ENCODE measurements at places on chromosomes 2 and 18.

GRCh38 chr2:178479758-178480226 lies 465 bp upstream of the PLEKHA3 start:
- no peak for DNase-seq

DNA sequence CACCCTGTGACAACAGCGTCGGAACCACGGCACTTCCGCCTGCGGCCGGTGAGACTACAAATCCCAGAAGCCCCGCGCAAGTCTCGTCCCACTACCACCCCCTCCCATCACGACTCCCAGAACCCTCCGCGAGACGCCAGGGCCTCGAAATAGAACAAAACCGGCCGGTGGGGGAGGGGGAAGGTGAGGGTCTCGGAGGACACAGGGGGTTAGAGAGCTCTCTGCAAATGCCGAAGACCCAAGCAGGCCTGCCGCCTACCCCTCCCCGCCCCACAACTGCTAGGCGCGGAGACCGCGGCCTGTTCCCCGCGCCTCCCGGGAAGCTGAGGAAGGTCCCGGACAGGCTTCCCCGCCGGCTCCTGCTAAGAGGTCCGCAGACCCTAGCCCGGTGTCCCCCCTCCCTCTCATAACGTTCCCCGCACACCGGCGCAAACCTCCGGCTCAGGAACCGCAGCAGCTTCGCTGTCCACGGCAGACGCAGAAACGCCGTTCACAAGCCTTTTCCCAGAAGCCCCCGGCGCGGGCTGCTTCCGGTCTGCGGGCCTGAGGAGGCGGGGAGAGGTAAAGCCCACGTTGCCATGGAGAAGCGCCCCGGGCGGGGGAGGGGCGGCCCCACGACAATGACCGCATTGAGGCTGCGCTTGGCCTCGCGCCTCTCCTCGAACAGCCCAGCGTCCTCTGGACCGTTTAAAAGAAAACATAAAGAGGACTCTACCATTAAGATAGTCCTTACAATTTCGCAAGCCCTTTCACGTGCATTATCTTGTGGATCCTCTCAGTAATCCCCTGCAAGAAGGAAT lies at the start of gene ZNF24:
TSS of gene ZNF24 (minus strand) at position 485 of the 800 bp plus-strand sequence. CDS start 3,770 bp downstream, outside the sequence.
- DNase-seq = peak; percentile 77

DNA sequence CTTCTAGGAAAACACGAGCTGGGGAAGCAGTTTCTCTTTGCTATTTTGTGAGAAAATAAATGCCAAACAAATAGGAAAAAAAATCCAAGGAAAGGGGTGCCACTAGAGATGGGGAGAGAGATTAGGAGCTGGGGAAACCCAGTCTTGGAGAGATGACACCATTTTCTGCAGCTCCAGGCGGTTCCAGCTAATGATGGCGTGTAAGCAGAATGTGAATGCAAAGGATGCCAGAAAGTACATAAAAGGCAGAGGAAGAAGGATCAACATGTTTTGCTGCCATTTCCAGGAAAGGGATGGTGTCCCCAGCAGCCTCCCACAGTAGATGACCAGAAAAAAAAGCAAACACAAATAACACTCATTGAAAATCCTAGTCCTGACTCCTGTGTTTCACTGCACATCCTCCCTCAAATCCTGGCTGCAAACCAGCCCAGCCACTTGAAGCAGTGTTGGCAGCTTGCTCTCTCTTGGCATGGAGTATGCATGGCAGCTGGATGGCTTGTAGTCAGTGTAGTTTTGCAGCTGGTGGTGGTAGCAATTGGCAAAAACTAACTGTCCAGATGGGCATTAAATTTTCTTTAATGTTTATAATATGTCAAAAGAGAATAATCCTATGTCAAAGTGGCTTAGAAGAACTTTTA lies 93.6 kb downstream of the FTCDNL1 start:
- no peak for DNase-seq

DNA sequence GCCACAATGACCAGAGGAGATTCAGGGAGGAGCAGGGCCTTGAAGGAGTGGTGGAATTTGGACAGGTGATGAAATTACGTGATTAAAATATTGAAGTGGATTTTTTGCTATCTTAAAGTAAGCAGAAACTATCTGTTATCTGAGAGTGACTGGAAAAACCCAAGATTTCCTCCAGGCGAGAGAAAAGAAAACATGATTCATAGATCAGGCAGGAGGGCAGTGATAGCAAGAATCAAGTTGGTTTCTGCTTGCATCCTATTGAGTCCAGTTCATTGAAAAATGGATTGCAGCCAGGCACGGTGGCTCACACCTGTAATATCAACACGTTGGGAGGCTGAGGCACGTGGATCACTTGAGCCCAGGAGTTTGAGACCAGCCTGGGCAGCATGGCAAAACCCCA lies 127.8 kb downstream of the NXPH2 start:
- no peak for DNase-seq

GRCh38 chr2:156852681-156853080 lies 404.8 kb upstream of the GALNT5 start:
- DNase-seq = no peak

DNA sequence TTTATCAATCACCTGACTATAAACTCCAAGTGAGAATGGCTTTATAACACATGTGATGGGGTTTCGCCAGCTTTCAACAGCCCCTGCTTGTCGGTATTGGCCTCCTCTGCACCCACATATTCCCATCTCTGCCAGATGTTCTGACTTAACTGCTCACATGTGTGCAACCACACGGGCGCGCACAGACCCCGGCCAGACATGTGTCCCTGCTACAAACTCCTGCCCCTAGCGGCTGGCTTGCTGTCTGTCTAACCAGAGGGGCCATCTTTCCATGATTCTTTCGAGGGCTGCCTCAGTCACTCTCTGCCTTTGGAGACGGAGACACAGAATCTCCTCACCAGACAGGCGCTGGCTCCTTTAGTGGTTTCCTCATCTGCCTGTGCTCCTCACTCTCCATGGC lies 15.3 kb downstream of the STON1 start:
- DNase-seq = no peak

DNA sequence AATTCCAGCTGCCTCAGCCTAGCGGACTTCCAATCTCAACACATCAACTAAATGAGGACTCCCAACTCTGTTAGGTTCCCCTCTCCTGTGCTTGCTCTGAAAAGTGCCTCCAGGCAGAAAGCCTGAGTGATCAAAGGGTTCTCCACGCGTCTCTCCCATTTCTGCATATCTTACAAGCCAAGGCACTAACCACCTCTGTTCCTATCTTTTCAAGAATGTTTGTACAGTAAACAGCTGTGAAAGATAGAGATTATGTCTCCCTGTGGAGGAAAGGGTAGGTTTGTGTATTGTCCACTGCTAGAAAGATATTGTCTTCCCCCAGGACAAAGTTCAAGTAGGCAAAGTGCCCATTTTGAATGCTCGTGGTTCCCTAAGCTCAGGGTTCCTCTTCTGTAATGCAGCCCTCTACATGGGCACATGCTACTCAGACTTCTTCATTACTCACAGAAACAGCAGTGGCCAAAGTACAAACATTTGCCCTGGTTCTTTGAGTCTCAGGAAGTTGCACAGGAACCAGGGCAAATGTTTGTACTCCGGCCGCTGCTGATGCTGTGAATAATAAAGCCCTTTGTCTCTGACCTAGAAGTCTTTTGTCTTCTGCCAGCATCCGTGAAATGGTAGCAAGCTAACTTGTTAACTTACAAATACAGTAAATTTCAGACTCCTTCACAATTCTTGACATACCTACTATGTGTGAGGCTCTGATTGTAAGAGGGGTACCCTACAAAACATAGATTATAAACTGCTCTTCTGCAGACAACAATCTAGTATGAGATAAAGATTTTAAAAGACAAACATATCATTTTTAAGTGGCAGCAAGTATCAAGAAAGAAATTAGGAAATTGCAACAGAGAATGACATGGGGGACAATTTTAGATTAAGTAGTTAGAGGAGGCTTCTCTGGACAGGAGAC lies 44.5 kb downstream of the PKDCC start:
- DNase-seq = no peak

DNA sequence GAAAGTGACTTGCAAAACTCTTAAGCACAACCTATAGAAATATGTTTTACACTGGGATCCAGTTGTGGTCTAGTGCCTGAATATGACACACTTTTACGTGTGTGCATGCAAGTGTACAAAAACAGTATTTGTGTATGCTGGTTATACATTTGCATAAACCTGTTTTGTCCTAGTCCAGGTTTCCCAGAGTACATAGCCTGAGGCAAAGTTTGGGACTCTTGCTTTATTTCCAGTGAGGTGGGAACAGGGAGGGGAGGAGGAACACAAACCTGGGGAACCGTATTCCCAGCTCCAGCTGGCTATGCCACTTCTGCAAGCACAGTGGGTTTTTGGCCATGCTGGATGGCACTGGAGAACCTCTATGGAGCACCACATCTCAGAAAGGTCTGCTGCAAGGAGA lies 481.1 kb upstream of the HS6ST1 start:
- no peak for DNase-seq

GRCh38 chr2:229087843-229088516 lies 183.1 kb downstream of the PID1 start:
- no peak for DNase-seq

DNA sequence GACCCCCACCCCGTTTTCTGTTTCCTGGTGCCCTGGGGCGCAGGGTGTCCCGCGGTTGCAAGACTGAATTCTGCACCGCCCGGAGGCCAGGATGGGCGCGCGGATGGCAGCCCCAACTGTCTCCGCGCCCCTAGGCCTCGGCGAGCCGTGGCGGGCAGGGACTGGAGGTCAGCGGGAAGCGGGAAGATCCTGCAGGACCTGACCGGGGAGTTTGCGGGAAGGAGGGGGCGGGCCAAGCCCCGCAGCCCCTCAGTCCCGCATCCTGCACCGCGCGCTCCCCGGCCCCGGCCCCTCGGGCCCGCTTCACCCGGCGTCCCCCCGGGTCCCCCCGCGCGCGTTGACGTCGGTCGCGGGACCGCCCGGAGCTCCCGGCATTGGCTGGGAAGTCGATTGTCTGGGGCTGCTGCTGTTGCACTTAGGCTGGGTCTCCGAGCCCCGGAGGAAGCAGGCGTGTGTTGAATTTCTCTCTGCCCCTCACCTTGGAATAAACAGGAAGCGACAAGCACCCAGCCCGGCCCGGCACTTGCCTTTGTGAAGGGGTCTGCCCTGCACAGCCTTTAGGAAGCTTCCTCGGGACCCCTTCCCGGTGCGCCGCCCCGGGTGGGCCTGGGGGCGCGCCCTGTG lies at the start of gene LDLRAD4:
TSS of gene LDLRAD4 (plus strand) at position 393 of the 624 bp plus-strand sequence.
- no peak for DNase-seq

GRCh38 chr2:210086292-210086691 lies 83.9 kb downstream of the RPE start:
- no peak for DNase-seq

Measured in esophagus squamous epithelium (tissue), 5 donors.